ENCODE measurements at places on chromosomes 12 and 14. TPM values are rescaled to one million over a fixed set of nuclear protein-coding genes. Genes with fewer than 3 reads are reported as not detected.

Gene MYH7
- total RNA-seq, result not detected

Gene HAL
- 0.74 TPM for total RNA-seq

Gene FERMT2
- 70.2 TPM for total RNA-seq

Gene PPHLN1
- total RNA-seq, result 47.9 TPM

Gene TAS2R14
- 5.2 TPM for total RNA-seq

GRCh38 chr12:48863291-48863690 lies 2.4 kb downstream of the RND1 start:
- no peak for DNase-seq

- DNase-seq, result no peak
These were observed 11.4 kb upstream of the SPSB2 start for GRCh38 chr12:6884539-6884938.

GRCh38 chr12:65830305-65830704 lies 6.0 kb downstream of the HMGA2 start:
- DNase-seq, result no peak

- no peak for DNase-seq
These were observed 957.5 kb downstream of the SLC6A15 start for GRCh38 chr12:83954956-83955601.

- no peak for DNase-seq
These were observed 13.5 kb downstream of the NFATC4 start for GRCh38 chr14:24381363-24382063.

DNA sequence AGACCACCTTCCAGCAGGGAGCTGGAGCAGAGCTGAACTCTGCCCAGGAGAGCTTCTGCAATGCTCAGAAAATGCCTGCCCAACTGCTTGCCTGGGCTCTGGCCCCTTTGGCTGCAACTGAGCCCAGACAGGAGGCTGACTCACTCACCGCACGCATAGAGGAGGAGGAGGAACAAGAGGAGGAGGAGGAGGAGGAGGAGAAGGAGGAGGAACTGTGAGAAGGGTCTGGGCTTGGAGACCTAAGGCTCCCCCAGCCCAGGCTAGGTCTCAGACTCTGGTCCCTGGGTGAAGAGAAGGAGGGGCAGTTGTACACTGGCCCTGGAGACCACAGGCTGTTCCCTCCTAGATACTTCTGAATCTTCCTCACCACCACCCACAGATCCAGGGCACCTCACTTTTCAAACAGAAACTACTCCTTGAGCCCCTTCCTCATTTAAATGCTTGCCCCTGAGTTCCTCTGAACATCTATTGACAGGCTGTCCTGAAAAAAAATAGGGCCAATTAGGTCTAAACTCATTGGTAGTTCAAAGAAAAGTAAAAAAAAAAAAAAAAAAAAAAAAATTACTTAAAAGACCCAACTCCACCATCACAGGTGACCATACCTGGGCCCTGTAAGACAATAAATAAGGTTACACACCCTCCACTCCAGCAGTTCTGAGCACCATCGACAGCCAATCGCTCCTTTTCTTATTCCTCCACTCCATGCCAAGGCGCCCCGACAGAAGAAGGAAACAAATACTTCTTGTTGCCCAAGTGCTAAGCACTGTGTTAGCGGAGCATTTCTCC lies 674 bp downstream of the VDR start:
- DNase-seq, result no peak

DNA sequence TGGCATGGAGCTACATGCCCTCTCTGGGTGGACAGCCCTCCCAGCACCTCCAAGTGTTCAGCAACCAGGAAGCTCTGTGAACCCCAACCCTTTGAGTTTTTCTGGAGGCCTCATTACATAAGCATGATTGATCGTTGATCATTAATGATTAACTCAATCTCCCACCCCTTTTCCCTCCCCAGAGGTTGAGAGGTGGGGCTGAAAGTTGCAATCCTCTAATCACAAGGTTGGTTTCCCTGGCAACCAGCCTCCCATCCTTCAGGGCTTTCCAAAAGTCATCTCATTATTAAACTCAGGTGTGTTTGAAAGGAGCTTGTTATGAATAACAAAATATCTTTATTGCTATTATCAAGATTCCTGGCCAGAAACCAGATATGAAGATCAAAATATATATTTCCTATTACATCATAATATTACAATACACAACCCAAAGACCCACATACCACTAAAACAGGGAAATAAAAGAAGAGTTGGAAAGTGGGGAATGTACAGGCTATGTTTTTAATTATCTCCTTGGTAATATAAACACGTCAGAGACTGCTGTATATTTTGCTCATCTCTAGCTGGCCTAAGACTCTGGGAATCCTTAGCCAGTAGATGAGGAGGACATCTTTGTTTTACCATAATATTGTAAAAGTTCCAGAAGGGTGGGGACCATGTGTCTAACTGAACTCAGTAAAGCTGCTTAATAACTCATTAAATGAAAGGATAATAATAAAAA lies 73.6 kb downstream of the SSPN start:
- DNase-seq, result no peak
